ENCODE measurements at places on chromosomes 5 and 9.
A peak's percentile ranks its signal among the peaks of the same experiment; 100 is the strongest.

GRCh38 chr5:67644221-67644920 is 447.8 kb upstream of the CD180 start:
- DNase-seq, result no peak

DNA sequence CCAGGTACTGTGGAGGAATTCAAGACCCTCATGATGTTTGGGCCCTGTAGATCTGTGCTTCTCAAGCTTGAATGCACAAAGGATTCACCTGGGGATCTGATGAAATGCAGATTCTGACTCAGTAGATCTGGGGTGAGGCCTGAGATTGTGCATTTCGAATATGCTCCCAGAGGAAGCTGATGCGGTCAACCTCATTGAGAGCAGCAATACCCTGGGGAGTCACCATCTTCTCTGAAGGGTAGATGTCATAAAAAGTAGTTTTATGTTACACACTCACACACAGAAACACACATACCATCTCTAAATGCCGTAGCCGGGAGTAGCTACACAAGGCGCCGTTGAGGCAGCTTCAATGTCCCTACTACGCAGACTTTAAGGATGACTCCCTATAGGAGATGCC is 55.8 kb upstream of the CPEB4 start:
- no peak for DNase-seq

DNA sequence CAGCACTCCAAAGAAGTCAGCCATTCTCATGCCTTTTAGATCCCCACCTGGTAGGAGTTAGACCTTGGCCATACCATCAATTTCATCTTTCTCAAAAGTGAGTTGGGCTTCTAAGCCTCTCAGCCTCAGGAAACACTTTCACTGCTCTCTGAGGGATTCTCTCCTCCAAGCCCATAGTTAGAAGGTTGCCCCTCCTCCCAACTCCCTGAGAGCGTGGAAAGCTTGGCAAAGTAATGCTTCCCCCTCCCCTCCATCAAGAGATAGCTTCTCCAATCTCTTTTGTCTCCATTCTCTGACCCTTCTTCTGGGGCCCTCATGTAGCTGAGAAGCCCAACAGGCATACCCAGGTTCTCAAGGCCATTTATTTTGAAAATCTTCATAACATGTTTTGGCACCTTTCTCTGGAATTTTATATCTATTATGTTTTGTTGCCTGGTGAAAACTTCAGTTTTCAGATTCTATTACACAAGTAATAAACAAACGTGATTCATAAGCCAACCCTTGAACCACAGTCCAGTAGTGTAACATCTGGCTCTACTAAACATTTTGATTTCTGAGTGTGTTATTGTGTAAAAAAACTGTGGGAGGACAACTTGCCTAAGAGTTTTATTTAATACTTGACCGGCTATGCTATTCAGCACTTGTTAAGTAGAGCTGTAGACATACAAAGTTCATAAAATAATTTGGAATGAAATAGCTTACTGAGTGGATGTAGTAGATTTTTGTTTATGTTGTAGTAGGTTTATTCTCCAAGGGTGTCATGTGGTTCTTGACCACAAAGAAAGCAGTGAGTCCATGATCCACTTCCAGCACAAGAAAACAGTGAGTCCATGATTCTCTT is 17.1 kb downstream of the LVRN start:
- no peak for DNase-seq

GRCh38 chr9:115992834-115993233 is 160.8 kb upstream of the PAPPA start:
- no peak for DNase-seq

DNA sequence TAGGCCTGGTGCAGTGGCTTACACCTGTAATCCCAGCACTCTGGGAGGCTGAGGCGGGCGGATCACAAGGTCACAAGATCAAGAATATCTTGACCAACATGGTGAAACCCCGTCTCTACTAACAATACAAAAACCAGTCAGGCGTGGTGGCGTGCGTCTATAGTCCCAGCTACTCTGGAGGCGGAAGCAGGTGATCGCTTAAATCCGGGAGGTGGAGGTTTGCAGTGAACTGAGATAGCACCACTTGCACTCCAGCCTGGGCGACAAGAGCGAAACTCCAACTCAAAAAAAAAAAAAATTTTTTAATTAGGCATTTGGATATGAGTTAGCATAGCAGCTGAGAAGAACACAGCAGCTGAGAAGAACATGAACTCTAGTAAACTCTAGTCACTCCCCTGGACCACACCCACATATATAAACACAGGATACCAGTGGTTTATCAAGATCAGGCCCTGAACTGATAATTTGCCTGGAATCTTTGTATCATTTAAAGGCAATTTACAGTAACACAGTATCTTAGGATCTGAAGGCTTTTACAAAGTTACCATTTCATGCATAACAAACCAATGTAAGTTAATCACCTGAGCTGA is 4.6 kb upstream of the UGCG start:
- DNase-seq, result peak; percentile 99

DNA sequence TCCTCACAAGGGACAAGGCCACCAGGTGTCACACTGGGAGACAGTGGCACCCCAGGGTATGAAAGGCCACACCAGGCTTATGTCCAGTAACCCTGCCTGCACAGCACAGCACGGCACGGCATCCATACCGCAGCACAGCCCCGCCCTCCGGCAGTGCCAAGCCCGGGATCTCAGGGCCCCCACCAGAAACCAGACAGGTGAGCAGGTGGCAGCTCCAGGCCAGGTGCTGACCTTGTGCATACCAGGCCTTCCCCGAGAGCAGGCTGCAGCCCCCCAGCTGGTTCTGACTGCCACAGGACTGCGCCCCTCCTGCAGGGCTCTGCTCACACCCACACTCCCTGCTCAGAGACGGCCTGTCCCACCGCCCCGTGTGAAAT is 56.5 kb downstream of the ADAMTS2 start:
- no peak for DNase-seq

GRCh38 chr9:27451207-27451797 is 72.8 kb upstream of the IFNK start:
- no peak for DNase-seq

DNA sequence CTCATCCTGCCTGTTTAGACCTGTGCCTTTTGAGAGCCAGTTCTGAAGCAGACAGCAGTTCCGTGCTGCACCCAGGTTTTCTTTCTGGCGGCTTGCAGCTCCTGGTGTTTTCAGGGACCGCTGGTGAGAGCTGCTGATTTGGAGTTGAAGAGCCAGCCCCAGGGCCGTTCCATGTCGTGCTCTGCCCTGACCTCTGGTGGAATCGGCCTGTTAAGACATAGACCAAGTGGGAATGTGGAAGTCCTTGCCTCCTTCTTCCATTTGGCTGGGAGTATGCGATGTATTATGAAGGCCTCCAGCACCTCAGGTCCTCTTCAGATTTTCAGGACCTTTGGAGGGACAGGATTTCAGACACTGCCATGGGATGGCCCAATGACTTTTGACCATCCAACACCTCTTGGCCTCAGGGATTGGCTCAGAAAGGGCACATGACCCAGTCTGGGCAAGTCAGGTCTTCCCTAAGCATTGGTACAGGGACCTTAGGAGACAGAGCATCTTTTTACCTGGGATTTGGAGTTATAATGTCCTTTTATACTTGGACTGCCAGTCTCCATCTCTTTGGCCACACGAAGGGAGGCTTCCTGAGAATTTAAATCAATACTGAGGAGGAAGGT is 136.1 kb upstream of the CLINT1 start:
- peak; percentile 45 for DNase-seq

- DNase-seq, result no peak
Measured at GRCh38 chr9:120410925-120411501, 169.0 kb downstream of the CDK5RAP2 start.

DNA sequence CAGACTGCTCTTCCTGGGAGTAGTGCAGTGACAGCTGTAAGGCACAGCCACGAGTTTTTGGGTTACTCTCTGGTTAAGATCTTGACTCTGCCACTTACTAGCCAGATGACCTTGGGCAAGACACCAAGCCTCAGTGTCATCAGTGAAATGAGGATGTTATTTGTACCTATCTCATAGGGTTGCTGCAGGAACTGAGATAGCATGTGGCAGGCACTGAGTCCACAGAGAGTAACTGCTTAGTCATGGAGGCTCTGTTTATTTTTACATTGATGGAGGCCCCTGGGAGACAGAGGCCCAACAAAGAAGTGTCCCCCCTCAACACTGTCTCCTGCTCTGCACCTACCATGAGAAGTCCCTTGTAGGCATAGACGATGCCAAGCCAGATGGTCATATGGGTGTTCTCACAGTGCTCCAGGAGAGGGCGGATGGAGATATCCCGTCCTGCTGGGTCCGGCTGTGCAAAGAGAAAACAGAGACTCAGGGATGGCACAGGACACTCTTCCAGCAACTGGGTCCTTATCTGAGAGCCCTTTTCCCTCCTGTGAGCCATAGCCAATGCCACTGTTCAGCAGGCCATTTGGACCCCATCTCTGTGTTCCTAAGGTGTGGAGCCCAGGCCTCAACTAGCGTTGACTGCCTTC is 55.4 kb upstream of the TBC1D2 start:
- DNase-seq, result no peak

DNA sequence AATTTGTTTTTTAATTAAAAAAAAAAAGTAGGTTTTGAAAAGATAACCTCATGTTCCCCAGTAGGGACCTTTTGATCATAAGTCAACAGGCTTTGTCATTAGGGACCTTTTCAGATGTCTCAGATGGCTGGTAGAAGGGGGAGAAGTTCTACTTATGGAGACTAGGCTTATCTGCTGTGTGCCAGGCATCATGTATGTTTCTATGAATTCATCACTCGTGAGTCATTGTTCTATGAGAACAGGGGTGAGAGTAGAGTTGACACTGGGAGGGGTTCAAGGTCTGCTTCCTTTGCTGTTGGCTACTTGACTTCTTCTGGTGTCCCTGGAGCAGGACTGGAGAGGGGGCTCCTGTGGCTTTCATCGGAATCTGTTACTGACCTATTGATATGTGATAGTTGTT is 138.8 kb downstream of the KDM4C start:
- DNase-seq, result no peak

- DNase-seq, result peak; percentile 17
Measured at GRCh38 chr5:6633469-6634245, 417 bp downstream of the SRD5A1 start.

DNA sequence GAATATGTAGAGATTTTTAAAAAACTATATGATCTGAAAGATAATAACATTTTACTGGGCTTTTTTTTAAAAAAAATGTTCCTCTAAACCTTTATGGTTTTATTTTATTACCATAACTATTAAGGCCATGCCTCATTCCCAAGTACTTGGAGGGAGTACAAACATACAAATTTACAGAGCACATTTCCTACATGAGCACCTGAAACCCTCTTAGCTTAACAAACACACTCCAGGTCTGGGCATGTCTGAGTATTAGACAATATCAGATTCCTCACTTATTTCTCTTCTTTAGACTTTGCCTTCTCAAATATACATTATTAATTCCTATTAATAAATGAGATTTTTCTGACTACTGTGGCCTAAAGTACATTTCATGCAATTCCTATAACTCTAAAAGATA is 319.2 kb downstream of the SLCO4C1 start:
- DNase-seq, result peak; percentile 63

DNA sequence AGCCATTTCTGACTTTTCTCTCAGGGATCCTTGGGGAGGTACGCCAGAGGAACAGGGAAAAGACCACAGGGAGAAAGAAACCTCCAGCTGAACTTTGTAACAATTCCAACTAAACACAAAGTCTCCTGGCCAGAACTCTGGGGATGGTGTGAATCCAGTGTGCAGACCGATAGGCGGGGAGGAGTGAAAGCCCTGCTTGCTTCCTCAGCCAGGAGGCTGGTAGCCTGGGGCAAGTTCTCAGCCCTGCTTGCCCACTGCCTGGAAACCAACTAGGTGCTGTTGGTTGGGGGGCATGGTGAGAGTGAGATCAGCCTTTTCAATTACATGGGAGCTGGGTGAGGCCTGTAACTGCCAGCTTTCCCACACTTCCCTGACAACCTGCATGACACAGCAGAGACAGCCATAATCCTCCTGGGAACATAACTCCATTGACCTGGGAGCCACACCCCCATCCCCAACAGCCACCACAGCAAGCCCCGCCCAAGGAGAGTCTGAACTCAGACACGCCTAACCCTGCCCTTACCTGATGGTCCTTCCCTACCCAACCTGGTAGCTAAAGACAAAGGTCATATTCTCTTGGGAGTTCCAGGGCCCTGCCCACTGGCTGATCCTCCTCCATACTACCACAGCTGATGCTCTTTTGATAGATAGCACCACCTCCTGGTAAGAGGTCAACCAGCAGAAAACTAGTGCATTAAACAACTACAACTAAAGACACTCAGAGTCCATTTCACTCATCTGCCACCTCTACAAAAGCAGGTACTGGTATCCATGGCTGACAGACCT is 100.1 kb upstream of the TNFAIP8 start:
- DNase-seq, result no peak

GRCh38 chr5:147180751-147181150 is 54.1 kb upstream of the STK32A start:
- DNase-seq, result no peak

DNA sequence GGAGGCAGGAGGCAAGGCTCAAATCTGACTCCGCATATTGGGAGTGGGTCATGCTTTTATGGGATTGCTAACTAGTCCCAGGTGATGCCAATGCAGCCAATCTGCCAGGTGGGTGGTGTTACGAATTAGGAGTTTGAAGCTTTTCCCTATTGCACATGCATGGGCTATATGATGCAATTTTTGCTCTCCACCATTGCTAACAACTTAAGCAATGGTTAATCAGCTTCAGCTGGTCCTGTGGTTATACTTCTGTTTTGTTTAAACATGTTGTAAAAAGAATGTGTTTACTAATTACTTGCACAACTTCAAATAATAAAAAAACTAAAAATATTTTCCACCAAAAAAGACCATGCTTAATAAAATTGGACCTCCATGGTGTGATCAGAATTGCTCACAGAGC is 55.7 kb downstream of the SHC3 start:
- no peak for DNase-seq

DNA sequence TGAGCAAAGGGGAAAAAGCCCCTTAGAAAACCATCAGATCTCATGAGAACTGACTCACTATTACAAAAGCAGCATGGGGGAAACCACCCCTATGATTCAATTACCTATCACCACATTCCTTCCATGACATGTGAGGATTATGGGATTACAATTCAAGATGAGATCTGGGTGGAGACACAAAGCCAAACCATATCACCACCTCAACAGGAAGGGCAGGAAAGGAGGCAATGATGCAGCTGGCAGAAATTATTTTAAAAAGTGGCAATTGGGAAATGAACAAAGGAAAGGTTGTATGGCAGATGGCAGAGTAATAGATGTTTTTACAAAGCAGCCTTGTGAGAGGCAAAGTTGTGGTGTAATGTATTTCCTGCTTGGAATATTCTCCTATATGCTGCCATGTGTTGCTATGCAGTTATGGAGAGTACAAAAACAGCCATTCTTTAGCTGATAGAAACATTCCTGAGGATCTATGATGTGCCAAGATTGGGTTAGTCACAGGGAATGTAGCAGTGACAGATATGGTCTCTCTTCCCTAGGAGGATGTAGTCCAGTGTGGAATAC is 138.8 kb downstream of the SMC2 start:
- DNase-seq, result no peak
